ENCODE measurements at places on chromosomes 1 and 21.

GRCh38 chr1:175354080-175354479 is 161.5 kb upstream of the KIAA0040 start:
- no peak for DNase-seq

GRCh38 chr1:179719272-179719671 is 23.8 kb upstream of the FAM163A start:
- no peak for DNase-seq

- DNase-seq = no peak
These were observed 24.7 kb upstream of the FCGR2A start for GRCh38 chr1:161480381-161481035.

- no peak for DNase-seq
These were observed 5.2 kb downstream of the ID3 start for GRCh38 chr1:23554127-23554480.
